Hepatocyte (in vitro differentiated cells): ENCODE measurements at places on chromosomes 6 and 20.

GRCh38 chr6:78810146-78810545, 57.2 kb upstream of the IRAK1BP1 start:
- no peaks in the 10 kb centered on the region for H3K36me3 ChIP-seq
- DNase-seq: peak; percentile 67
- no peak overlapping the region for H3K4me3 ChIP-seq

- no peaks in the 10 kb centered on the region for H3K36me3 ChIP-seq
- no peak overlapping the region for H3K27ac ChIP-seq
- H3K27me3 ChIP-seq: no peaks in the 10 kb centered on the region
- H3K4me3 ChIP-seq: no peak overlapping the region
Measured at GRCh38 chr20:10771435-10772140, 97.8 kb upstream of the JAG1 start.

DNA sequence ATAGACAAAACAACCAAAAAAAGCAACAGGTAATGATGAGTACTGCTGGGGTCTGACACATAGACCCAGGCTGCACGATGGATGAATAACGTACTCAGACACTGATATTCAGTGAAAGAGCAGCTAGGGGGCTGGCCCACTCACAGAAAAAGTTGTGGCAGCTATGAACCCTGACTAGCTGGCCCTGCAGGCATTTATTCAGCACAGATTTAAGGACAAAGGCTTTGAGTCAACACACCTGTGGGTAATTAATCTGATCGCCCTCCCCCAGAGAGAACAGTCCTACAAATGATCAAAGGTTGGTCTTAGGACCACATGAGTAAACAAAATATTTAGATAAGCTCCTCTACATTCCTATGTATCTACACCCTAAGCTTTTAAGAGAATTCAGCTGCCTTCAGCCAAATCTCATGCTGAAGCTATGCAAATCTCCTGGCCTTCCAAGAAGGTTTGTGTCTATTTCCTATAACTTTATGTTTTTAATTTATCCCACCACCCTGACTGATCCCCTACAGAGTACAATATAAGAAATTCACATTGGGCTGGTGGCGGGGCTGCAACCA, 81.7 kb upstream of the NXT1 start:
- no peak overlapping the region for H3K4me3 ChIP-seq
- H3K27me3 ChIP-seq: no peaks in the 10 kb centered on the region
- DNase-seq: no peak
- peaks cover 18% of the 10 kb centered on the region for H3K4me1 ChIP-seq
- no peaks in the 10 kb centered on the region for H3K36me3 ChIP-seq

DNA sequence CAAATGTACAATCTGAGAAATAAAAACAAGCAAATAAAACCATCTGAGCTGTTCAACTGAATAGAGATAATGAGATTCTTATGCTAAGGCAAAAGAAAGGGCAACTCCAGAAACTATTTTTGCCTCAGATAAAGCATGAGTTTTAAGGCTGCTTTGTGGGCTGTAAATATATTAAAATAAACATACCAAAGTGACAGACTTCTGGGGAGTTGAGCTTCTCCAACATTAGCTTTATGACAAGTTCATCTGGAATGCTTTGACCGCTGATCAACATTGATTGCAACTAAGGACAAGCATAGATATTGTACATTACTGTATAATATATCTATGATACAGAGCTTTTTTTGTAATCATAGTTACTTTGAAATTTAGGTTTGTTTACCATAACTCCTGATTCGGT, 19.3 kb downstream of the AK9 start:
- no peak for DNase-seq
- no peak overlapping the region for H3K4me3 ChIP-seq
- no peaks in the 10 kb centered on the region for H3K4me1 ChIP-seq
- no peaks in the 10 kb centered on the region for H3K27me3 ChIP-seq
- no peak overlapping the region for H3K27ac ChIP-seq
- no peaks in the 10 kb centered on the region for H3K36me3 ChIP-seq

- no peak overlapping the region for H3K27ac ChIP-seq
- H3K36me3 ChIP-seq: no peaks in the 10 kb centered on the region
- no peak for DNase-seq
- H3K27me3 ChIP-seq: no peaks in the 10 kb centered on the region
- no peak overlapping the region for H3K4me3 ChIP-seq
Measured at GRCh38 chr6:130680116-130680515, 147.1 kb upstream of the SMLR1 start.

- DNase-seq: no peak
- no peaks in the 10 kb centered on the region for H3K4me1 ChIP-seq
- no peaks in the 10 kb centered on the region for H3K36me3 ChIP-seq
- no peaks in the 10 kb centered on the region for H3K27me3 ChIP-seq
- no peak overlapping the region for H3K27ac ChIP-seq
Measured at GRCh38 chr20:3109350-3110302, 25.1 kb upstream of the AVP start.

DNA sequence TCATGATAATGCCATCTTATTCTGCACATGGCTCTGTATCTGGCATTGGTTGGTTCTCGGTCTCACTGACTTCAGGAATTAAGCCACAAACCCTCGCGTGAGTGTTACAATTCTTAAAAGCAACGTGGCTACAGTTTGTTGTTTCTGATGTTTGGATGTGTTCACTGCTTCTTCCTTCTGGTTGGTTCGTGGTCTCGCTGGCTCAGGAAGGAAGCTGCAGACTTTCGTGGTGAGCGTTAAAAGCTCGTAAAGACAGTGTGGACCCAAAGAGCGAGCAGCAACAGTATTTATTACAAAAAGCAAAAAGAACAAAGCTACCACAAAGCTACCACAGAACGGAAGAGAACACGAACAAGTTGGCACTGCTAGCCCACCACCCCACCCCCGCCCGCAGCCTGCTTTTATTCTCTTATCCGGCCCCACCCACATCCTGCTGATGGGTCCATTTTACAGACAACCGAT, 51.1 kb downstream of the MYLIP start:
- peak overlapping the region; percentile 5 for H3K27ac ChIP-seq
- no peak for DNase-seq
- no peak overlapping the region for H3K4me3 ChIP-seq
- no peaks in the 10 kb centered on the region for H3K27me3 ChIP-seq
- no peaks in the 10 kb centered on the region for H3K36me3 ChIP-seq

DNA sequence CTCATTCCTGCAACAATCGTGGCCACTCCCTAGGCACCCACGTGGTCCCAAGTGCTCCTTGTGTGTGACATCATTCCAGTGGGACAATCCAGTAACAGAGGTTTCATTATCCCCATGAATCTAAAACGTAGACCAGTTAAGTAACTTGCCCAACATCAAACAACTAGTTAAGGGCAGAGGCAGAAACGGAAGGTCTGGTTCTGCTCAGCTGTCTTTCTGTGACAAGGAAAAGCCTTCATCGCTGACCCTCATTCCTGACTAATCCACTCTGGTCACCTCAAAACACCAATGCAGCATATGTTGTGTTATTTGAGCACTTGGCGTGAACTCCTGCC, 261.4 kb upstream of the JARID2 start:
- H3K36me3 ChIP-seq: no peaks in the 10 kb centered on the region
- peaks cover 9% of the 10 kb centered on the region for H3K4me1 ChIP-seq
- H3K4me3 ChIP-seq: no peak overlapping the region
- peak overlapping the region; percentile 34 for H3K27ac ChIP-seq
- no peaks in the 10 kb centered on the region for H3K27me3 ChIP-seq
- peak; percentile 76 for DNase-seq

DNA sequence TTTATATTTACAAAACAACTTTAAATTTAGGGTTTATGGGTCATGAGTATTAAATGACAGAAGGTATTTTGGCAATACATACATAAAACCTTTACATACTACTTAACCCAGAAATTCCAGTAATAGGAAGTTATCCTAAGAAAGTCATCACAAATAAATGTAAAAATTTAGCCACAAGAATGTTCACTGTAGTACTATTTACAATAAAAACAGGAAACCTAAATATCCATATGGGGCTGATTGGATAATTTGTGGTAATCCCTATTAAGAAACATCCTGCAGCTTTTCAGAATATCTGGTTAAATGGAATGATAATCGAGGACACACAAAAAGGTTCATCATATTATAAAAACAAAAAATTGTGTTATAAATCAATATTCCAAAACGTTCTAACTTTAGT, 44.4 kb downstream of the TRAM2 start:
- no peaks in the 10 kb centered on the region for H3K4me1 ChIP-seq
- H3K36me3 ChIP-seq: no peaks in the 10 kb centered on the region
- no peak overlapping the region for H3K4me3 ChIP-seq
- no peaks in the 10 kb centered on the region for H3K27me3 ChIP-seq

DNA sequence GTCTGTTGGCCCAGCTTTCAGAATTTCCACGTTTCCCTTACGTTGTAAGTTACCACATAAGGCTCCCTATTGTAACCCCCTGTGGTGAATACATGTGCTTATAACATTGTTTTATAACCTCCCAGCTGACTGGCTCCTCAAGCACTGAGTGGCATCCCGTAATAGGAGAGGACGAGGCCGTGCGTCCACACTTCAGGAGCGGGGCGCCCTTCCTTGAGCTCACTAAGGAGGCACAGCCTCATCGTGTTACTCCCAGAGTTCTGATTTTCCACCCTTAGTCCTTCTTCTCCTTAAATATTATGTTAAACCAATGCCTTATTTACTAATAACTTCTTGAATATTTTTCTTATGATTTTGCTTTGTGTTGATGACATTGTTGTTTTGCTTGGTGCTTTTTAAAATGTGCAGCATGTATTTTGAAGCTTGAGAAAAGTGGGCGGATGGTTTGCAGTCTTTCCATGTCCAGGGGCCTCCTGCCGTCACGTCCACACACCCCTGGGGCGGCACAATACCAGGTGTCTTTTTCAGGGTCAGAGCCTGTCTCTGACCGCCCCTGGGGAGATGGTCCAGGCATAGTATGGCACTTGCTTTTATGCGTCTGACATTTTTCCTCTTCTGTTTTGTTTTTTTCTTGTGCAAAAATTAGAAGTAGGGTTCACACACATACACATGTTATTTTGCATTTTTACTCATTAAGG, 181.8 kb downstream of the DLL1 start:
- H3K27ac ChIP-seq: no peak overlapping the region
- no peaks in the 10 kb centered on the region for H3K4me1 ChIP-seq
- no peak for DNase-seq
- no peaks in the 10 kb centered on the region for H3K36me3 ChIP-seq
- H3K27me3 ChIP-seq: no peaks in the 10 kb centered on the region

DNA sequence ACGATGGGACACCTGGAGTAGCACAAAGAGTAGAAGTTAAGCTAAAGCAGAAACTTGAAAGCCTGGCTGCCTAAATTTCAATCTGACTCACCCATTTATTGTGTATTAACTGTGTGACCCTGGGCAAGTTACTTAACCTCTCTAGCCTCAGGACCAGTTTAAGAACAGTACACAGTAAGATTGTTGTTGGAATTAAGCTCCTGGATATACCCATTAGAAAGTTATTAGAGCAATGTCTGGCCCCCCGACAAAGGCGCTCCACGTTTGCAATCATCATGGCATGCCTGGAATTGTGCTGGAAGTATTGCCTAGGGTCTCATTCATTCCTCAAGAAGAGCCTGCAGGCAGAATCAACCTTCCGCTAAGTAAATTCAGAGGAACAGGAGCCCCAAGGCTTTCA, 1.4 kb downstream of the SDC4 start:
- H3K27me3 ChIP-seq: no peaks in the 10 kb centered on the region
- H3K27ac ChIP-seq: peak overlapping the region; percentile 96
- peaks cover 52% of the 10 kb centered on the region for H3K4me1 ChIP-seq
- no peaks in the 10 kb centered on the region for H3K36me3 ChIP-seq

- H3K27ac ChIP-seq: peak overlapping the region; percentile 63
- peaks cover 6% of the 10 kb centered on the region for H3K4me1 ChIP-seq
- DNase-seq: peak; percentile 50
- no peaks in the 10 kb centered on the region for H3K27me3 ChIP-seq
- H3K4me3 ChIP-seq: no peak overlapping the region
Measured at GRCh38 chr6:157036245-157036711, 259.1 kb downstream of the ARID1B start.

- no peaks in the 10 kb centered on the region for H3K36me3 ChIP-seq
- no peak overlapping the region for H3K4me3 ChIP-seq
- no peaks in the 10 kb centered on the region for H3K4me1 ChIP-seq
- DNase-seq: no peak
- H3K27me3 ChIP-seq: no peaks in the 10 kb centered on the region
Measured at GRCh38 chr6:18447552-18447951, 60.4 kb downstream of the RNF144B start.

- H3K36me3 ChIP-seq: no peaks in the 10 kb centered on the region
- no peak overlapping the region for H3K27ac ChIP-seq
- no peak overlapping the region for H3K4me3 ChIP-seq
- H3K27me3 ChIP-seq: no peaks in the 10 kb centered on the region
- no peak for DNase-seq
- no peaks in the 10 kb centered on the region for H3K4me1 ChIP-seq
Measured at GRCh38 chr6:4413073-4413472, 277.7 kb upstream of the ECI2 start.

GRCh38 chr6:28001751-28002150, 44.7 kb downstream of the OR2B6 start:
- no peaks in the 10 kb centered on the region for H3K27me3 ChIP-seq
- H3K4me1 ChIP-seq: peaks cover 10% of the 10 kb centered on the region
- H3K4me3 ChIP-seq: no peak overlapping the region
- no peak overlapping the region for H3K27ac ChIP-seq

GRCh38 chr6:101806241-101806640, 412.7 kb downstream of the GRIK2 start:
- no peak overlapping the region for H3K4me3 ChIP-seq

DNA sequence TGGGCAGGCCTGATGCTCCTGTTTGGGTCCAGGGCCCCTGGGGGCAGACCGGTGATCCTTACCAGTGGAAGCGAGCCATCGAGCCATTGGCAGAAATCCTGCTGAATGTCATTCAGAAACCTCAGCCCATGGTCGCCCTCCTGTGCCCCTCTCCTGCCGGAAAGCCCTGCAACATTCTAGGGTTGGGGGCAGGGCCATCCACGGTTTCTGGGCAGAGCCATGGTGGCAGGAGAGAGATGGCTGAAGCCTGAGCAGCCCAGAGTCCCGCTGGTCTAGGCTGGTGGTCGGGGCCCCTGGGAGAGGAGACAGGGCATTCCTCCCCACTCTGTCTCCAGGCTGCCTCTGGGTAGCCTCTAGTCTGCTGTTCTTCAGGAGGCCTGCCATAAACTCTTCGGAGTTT, 19.6 kb upstream of the CHMP4B start:
- DNase-seq: no peak
- H3K4me1 ChIP-seq: peaks cover 22% of the 10 kb centered on the region
- no peaks in the 10 kb centered on the region for H3K36me3 ChIP-seq
- no peak overlapping the region for H3K4me3 ChIP-seq
- no peak overlapping the region for H3K27ac ChIP-seq

DNA sequence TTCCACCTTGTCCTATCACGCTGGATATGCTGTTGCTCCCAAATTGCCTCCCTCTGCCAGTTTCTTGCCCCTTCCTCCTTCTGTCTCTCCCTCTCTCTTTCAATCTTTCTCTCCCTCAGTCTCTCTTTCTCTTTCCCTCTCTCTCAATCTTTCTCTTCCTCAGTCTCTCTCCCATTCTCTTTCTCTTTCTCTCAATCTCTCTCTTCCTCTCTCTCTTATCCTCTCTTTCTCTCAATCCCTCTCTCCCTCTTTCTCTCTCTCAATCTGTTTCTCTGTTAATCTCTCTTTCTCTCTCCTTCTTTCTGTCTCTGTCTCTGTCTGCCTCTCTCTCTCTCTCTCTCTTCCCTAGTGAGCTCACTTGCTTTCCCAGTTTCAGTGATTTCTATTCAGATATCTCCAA, 245.8 kb downstream of the ESR1 start:
- no peak overlapping the region for H3K4me3 ChIP-seq
- no peaks in the 10 kb centered on the region for H3K27me3 ChIP-seq
- no peak overlapping the region for H3K27ac ChIP-seq
- DNase-seq: no peak
- no peaks in the 10 kb centered on the region for H3K4me1 ChIP-seq
